Fibroblast of the aortic adventitia (primary cell): ENCODE measurements at places on chromosomes 11 and 22. TPM values are rescaled to one million over a fixed set of nuclear protein-coding genes. Genes with fewer than 3 reads are reported as not detected.

PARVG gene
- not detected in 2 replicates for total RNA-seq

RIC3 gene
- not detected in 2 replicates for total RNA-seq

CAVIN3 gene
- total RNA-seq: 323 and 888 TPM in 2 replicates

OR4A15 gene
- total RNA-seq: not detected in 2 replicates

OLFML1 gene
- total RNA-seq: 27.1 and 75.0 TPM in 2 replicates

PTPN5 gene
- total RNA-seq: not detected in 2 replicates

TMPRSS6 gene
- total RNA-seq: not detected in 2 replicates

MS4A6E gene
- total RNA-seq: not detected in 2 replicates

TRPT1 gene
- 18.9 and 33.3 TPM in 2 replicates for total RNA-seq

OR4D5 gene
- total RNA-seq: not detected in 2 replicates

SCGB1D2 gene
- not detected in 2 replicates for total RNA-seq

NLRP10 gene
- total RNA-seq: 1.7 and 6.8 TPM in 2 replicates

SCUBE2 gene
- total RNA-seq: 0.54 and 1.1 TPM in 2 replicates

SAA4 gene
- 0.27 TPM in 1 of 2 replicates, not detected in the other for total RNA-seq

HOATZ gene
- total RNA-seq: not detected in 2 replicates

CNGA4 gene
- not detected in 2 replicates for total RNA-seq
